ENCODE measurements at places on chromosomes 3 and 15. TPM values are rescaled to one million over a fixed set of nuclear protein-coding genes. Genes with fewer than 3 reads are reported as not detected.

Gene CD86
- total RNA-seq: not detected

DNA sequence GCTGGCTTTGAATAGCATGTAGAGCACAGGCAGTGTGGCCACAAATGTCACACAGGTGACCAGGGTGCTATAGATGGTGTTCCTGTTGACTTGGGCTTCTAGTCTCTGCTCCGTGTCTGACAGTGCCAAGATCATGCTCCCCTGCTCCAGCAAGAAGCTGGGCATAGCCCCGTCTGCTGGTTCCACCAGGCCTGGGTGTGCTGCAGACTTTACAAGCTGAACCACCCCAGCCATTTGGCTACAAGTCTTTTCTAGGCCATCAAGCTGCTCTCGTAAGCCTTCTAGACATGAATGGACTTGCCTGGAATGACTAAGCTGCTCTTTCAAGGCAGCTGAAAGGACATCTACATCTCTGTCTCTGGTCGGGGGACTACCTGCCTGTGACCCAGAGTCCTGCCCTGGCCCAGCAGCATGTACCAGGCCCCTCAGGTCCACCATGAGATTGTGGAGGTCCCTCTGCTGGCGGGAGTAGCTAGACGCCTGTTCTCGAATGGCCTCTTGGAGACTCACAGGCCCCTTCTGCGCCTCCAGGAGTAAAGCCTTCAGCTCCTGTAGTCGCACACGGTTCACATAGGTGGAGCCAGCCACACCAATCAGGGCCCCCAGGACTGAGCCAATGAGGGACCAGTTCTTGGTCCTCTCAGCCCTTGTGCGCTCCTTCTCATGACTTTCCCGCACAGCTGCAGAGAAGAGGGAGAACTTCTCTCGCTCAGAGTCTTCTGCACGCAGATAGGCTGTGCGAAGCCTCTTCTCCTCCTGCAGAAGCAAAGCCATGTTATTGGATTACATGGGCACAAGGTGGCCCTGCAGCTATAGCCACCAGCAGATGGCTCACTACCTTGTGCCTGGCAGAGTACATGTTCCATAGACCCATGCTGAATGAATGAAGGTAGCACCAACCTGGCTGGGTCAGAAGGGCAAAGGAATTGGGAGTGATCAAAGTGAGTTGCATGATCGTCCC, 2.8 kb upstream of the PLXNB1 start:
- peak overlapping the region; percentile 99 for H3K27ac ChIP-seq
- DNase-seq: no peak
- peak overlapping the region; percentile 80 for H3K4me3 ChIP-seq
- peaks cover 29% of the 10 kb centered on the region for H3K4me1 ChIP-seq
- H3K27me3 ChIP-seq: no peaks in the 10 kb centered on the region
- peaks cover 14% of the 10 kb centered on the region for H3K36me3 ChIP-seq

GRCh38 chr3:76505202-76505845, 534.6 kb upstream of the ROBO2 start:
- no peak overlapping the region for H3K27ac ChIP-seq
- H3K4me3 ChIP-seq: no peak overlapping the region
- no peak for DNase-seq
- no peaks in the 10 kb centered on the region for H3K4me1 ChIP-seq
- no peaks in the 10 kb centered on the region for H3K36me3 ChIP-seq

- DNase-seq: no peak
- H3K27me3 ChIP-seq: peaks cover 18% of the 10 kb centered on the region
- H3K36me3 ChIP-seq: no peaks in the 10 kb centered on the region
Observed at GRCh38 chr3:43203022-43203421, 83.3 kb upstream of the SNRK start.

Data from type B pancreatic cell (in vitro differentiated cells).